ENCODE measurements at places on chromosomes 13 and 19. TPM values are rescaled to one million over a fixed set of nuclear protein-coding genes. Genes with fewer than 3 reads are reported as not detected.
A peak's percentile ranks its signal among the peaks of the same experiment; 100 is the strongest.

ZNF836 gene
- total RNA-seq = 18.6 TPM

RNF113B gene
- total RNA-seq = not detected

NCAN gene
- total RNA-seq = 8.0 TPM

SIGLEC10 gene
- total RNA-seq = not detected

CKM gene
- total RNA-seq = not detected

ANKLE1 gene
- total RNA-seq = 20.2 TPM

TNNT1 gene
- total RNA-seq = 51.4 TPM

GRCh38 chr19:4342615-4343369 lies 570 bp upstream of the MPND start:
- H3K36me3 ChIP-seq = no peaks in the 10 kb centered on the region
- peak; percentile 100 for DNase-seq
- peak overlapping the region; percentile 89 for H3K27ac ChIP-seq
- peaks cover 6% of the 10 kb centered on the region for H3K4me1 ChIP-seq

GRCh38 chr13:79723519-79724024 lies 242.6 kb downstream of the NDFIP2 start:
- H3K4me1 ChIP-seq = no peaks in the 10 kb centered on the region
- no peaks in the 10 kb centered on the region for H3K27me3 ChIP-seq
- no peak for DNase-seq
- H3K27ac ChIP-seq = no peak overlapping the region

- H3K36me3 ChIP-seq = peaks cover 8% of the 10 kb centered on the region
- no peak overlapping the region for H3K27ac ChIP-seq
- H3K27me3 ChIP-seq = peaks cover 29% of the 10 kb centered on the region
- H3K4me1 ChIP-seq = peaks cover 6% of the 10 kb centered on the region
- H3K4me3 ChIP-seq = peak overlapping the region; percentile 58
Measured at GRCh38 chr19:32692727-32693061, 1.1 kb downstream of the NUDT19 start.

DNA sequence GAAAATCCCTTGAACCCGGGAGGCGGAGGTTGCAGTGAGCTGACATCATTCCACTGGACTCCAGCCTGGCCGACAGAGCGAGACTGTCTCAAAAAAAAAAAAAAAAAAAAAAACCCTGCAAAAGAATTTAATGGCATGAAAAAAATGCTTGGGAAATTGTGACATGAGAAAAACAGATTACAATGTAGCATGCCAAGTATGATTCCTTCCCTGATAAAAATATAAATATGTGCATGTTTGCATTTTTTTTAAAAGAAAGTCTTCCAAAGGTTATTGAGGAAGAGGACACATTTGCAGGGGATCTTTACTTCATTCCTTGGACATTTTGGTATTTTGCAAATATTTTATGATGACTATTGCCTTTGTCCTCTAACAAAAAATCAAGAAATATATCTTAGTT lies 14.5 kb upstream of the ZBTB32 start:
- H3K4me3 ChIP-seq = no peak overlapping the region
- H3K36me3 ChIP-seq = no peaks in the 10 kb centered on the region
- no peaks in the 10 kb centered on the region for H3K27me3 ChIP-seq
- no peaks in the 10 kb centered on the region for H3K4me1 ChIP-seq
- no peak for DNase-seq

GRCh38 chr19:38640368-38640767 lies 7.1 kb upstream of the ACTN4 start:
- H3K4me1 ChIP-seq = peaks cover 13% of the 10 kb centered on the region
- H3K36me3 ChIP-seq = 0 out of 2 replicates have a peak, but pooled peaks cover 5% of the 10 kb centered on the region
- no peaks in the 10 kb centered on the region for H3K27me3 ChIP-seq
- no peak overlapping the region for H3K4me3 ChIP-seq
- DNase-seq = no peak

- no peaks in the 10 kb centered on the region for H3K36me3 ChIP-seq
- H3K4me1 ChIP-seq = peaks cover 30% of the 10 kb centered on the region
- no peak for DNase-seq
- peak overlapping the region; percentile 91 for H3K4me3 ChIP-seq
- H3K27ac ChIP-seq = no peak overlapping the region
- H3K27me3 ChIP-seq = peaks cover 68% of the 10 kb centered on the region
Measured at GRCh38 chr13:52847322-52847681, 1.1 kb downstream of the PCDH8 start.

DNA sequence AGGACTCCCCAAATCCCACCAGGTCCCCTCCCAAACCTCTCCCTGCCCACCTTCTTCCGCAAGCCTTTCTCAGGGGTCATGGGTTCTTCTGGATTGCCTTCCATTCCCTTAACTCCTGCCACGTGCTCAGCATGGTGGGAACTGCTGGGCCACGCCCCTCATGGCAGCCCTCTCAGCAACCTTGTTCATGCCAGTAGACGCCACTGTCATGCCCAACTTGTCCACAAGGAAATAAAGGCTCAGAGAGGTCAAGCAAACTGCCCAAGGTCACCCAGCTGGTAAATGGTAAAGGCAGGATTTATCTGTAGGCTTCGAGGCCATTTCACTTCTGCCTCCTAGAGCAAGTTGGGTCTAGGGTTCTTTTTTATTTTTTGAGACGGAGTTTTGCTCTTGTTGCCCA lies 10.9 kb downstream of the PRAM1 start:
- H3K36me3 ChIP-seq = peaks cover 13% of the 10 kb centered on the region
- H3K27me3 ChIP-seq = no peaks in the 10 kb centered on the region
- H3K4me1 ChIP-seq = no peaks in the 10 kb centered on the region
- no peak overlapping the region for H3K4me3 ChIP-seq

- H3K4me3 ChIP-seq = no peak overlapping the region
- DNase-seq = no peak
- H3K36me3 ChIP-seq = no peaks in the 10 kb centered on the region
- H3K27me3 ChIP-seq = no peaks in the 10 kb centered on the region
- H3K27ac ChIP-seq = no peak overlapping the region
Measured at GRCh38 chr13:23381866-23382265, 51.6 kb downstream of the SACS start.

DNA sequence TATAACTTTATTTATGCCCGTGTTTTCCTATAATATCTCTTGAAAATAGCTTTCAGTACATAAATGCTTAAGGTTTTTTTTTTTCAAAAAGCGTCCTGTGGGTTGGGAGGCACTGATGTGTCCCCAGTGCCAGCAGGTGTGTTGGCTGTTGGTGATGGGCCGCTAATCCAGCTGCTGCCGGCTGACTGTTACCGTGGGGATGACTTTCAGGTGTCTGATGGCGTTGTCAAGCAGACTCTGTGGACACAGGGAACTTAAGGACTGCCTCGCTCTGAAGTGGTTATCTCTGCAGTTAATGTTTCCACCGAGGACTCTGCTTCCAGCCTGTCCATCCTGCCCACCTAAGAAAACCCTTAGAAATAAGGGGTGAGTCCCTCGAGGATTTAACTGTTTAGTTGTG lies 94.5 kb downstream of the ANKRD10 start:
- H3K27ac ChIP-seq = no peak overlapping the region
- no peaks in the 10 kb centered on the region for H3K27me3 ChIP-seq

GRCh38 chr13:96553796-96554195 lies 440.5 kb downstream of the OXGR1 start:
- H3K36me3 ChIP-seq = no peaks in the 10 kb centered on the region
- H3K4me1 ChIP-seq = no peaks in the 10 kb centered on the region
- no peak overlapping the region for H3K27ac ChIP-seq
- H3K4me3 ChIP-seq = no peak overlapping the region
- H3K27me3 ChIP-seq = no peaks in the 10 kb centered on the region

GRCh38 chr19:16889366-16889882 lies 625 bp downstream of the F2RL3 start:
- H3K27ac ChIP-seq = no peak overlapping the region
- no peaks in the 10 kb centered on the region for H3K36me3 ChIP-seq
- no peaks in the 10 kb centered on the region for H3K4me1 ChIP-seq
- no peak overlapping the region for H3K4me3 ChIP-seq

GRCh38 chr13:44955406-44955805 lies 33.9 kb downstream of the NUFIP1 start:
- H3K36me3 ChIP-seq = no peaks in the 10 kb centered on the region
- H3K27ac ChIP-seq = no peak overlapping the region
- no peak for DNase-seq
- no peak overlapping the region for H3K4me3 ChIP-seq
- H3K27me3 ChIP-seq = no peaks in the 10 kb centered on the region

DNA sequence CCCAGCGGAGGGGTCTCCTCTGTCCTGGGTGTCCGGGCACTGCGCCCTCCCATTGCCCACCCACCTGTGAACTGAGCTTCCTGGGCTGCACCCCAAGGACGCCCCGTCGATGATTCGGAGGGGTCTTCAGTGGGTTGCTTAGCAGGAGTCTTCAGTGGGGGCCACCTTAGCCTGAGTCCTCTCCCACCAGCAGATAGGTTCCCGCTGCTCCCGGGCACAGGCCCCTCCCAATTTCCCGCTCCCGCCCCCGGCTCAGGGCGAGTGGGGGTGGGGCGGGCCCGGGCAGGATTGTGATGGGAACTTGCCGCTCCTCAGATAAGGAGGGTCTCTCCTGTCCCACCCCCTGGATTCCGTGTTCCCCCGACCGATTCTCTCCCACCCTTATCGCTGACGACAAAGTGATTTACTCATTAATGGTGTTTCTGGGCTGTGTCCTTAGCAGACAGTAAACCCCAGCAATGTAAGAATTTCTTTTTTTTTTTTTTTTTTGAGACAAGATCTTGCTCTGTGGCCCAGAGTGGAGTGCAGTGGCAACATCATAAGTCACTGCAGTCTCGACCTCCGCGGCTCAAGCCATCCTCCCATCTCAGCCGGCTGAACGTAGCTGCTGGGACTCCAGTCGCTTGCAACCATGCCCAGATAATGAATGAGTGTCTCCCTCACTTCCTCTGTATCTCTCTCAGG lies 655 bp upstream of the S1PR5 start:
- DNase-seq = peak; percentile 57
- H3K36me3 ChIP-seq = no peaks in the 10 kb centered on the region
- H3K4me1 ChIP-seq = peaks cover 16% of the 10 kb centered on the region

GRCh38 chr13:46106839-46107371 lies 2.1 kb upstream of the CPB2 start:
- H3K36me3 ChIP-seq = no peaks in the 10 kb centered on the region
- H3K27ac ChIP-seq = no peak overlapping the region
- no peak for DNase-seq
- no peak overlapping the region for H3K4me3 ChIP-seq
- no peaks in the 10 kb centered on the region for H3K4me1 ChIP-seq

DNA sequence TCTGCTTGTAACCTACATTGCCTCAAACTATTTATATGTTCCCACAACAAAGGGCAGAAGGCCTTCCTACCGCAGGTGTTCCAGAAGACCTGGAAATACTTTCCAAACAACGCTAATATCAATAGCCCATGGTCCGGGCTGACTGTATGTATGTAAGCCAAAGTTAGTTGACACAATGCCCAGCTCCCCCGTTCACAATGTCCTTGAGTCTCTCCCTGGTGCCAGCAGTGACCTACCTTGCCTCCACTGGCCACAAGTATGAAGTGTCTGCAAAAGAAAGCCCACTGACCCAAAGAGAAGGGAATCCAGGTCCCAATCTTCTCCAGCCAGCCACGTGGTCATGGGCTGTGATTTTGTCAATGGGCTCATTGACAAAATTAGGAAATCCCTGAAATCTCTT lies 118.6 kb downstream of the DLEU7 start:
- no peaks in the 10 kb centered on the region for H3K4me1 ChIP-seq
- no peak overlapping the region for H3K27ac ChIP-seq
- peaks cover 6% of the 10 kb centered on the region for H3K36me3 ChIP-seq
- DNase-seq = no peak
- H3K27me3 ChIP-seq = no peaks in the 10 kb centered on the region

GRCh38 chr13:114107686-114108081 lies 24.7 kb downstream of the RASA3 start:
- peaks cover 7% of the 10 kb centered on the region for H3K4me1 ChIP-seq
- no peaks in the 10 kb centered on the region for H3K27me3 ChIP-seq
- no peaks in the 10 kb centered on the region for H3K36me3 ChIP-seq
- H3K4me3 ChIP-seq = no peak overlapping the region

- H3K27ac ChIP-seq = no peak overlapping the region
- H3K4me1 ChIP-seq = no peaks in the 10 kb centered on the region
- no peak overlapping the region for H3K4me3 ChIP-seq
- H3K36me3 ChIP-seq = no peaks in the 10 kb centered on the region
Measured at GRCh38 chr13:113954046-113954835, 19.6 kb downstream of the C13orf46 start.

GRCh38 chr19:39544226-39544903 lies 4.4 kb upstream of the EID2 start:
- no peak overlapping the region for H3K4me3 ChIP-seq
- DNase-seq = no peak
- H3K36me3 ChIP-seq = no peaks in the 10 kb centered on the region
- H3K27me3 ChIP-seq = no peaks in the 10 kb centered on the region

DNA sequence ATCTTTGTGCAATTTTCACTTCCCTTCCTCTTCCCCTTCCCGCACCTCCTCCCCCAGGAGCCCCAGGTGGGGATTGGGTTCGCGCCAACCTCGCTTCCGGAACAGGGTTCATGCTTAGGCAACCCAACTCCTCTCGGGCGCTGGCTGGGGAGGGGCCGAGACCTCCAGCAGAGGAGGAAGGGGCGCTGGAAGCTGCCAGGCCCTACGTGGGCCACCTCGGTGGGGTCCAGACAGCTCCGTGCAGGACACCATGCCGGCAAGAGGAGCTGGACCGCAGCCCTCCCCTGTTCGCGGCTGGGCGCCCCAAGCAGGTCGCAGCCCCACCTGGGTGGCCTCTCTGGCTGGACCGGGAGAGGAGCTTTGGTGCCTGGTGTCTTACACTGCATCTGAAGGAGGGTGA lies 91.1 kb downstream of the SPACA7 start:
- H3K4me3 ChIP-seq = no peak overlapping the region
- H3K27me3 ChIP-seq = no peaks in the 10 kb centered on the region
- no peak for DNase-seq
- H3K4me1 ChIP-seq = no peaks in the 10 kb centered on the region
- no peaks in the 10 kb centered on the region for H3K36me3 ChIP-seq

GRCh38 chr19:52291781-52292180 lies 5.2 kb upstream of the ZNF480 start:
- peaks cover 19% of the 10 kb centered on the region for H3K36me3 ChIP-seq
- no peak overlapping the region for H3K4me3 ChIP-seq
- H3K27me3 ChIP-seq = no peaks in the 10 kb centered on the region
- H3K4me1 ChIP-seq = no peaks in the 10 kb centered on the region
- no peak overlapping the region for H3K27ac ChIP-seq
- no peak for DNase-seq

- H3K27ac ChIP-seq = no peak overlapping the region
- no peak for DNase-seq
- H3K27me3 ChIP-seq = no peaks in the 10 kb centered on the region
Measured at GRCh38 chr13:32736648-32737047, 150.4 kb downstream of the PDS5B start.

- peak; percentile 81 for DNase-seq
- H3K27ac ChIP-seq = peak within 1 kb of the TSS; percentile 97
Measured at GRCh38 chr19:23116802-23117571, at the start of gene ZNF730. TSS of gene ZNF730 (plus strand) at chr19:23117025. CDS start at chr19:23117174, 149 bp downstream.

DNA sequence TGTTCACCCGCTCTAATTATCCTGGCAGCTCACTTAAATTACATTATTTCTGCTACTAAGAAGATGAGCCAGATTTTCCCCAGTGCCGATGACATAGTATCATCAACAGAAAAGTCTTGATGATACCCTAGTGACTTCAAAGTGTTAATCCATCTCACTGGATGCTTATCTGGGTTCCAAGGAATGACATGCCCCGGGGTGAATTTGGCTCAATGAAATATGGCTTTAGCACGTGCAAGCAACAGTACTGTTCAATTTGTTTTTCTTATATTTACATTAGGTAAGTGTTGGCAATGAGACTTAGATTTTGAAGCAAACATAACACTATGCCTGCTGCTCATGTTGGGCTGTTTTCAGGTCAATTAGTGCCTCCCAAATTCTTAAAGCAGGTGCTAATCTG lies 548.2 kb upstream of the SLITRK1 start:
- no peaks in the 10 kb centered on the region for H3K27me3 ChIP-seq
- no peak overlapping the region for H3K4me3 ChIP-seq
- no peak overlapping the region for H3K27ac ChIP-seq
- H3K36me3 ChIP-seq = no peaks in the 10 kb centered on the region

Measured in GM23338 (cell line).